NCI-H1092 treated with DMSO at 0.1 percent for 48 hours (cell line): ENCODE measurements at places on chromosomes 11 and 22.

DNA sequence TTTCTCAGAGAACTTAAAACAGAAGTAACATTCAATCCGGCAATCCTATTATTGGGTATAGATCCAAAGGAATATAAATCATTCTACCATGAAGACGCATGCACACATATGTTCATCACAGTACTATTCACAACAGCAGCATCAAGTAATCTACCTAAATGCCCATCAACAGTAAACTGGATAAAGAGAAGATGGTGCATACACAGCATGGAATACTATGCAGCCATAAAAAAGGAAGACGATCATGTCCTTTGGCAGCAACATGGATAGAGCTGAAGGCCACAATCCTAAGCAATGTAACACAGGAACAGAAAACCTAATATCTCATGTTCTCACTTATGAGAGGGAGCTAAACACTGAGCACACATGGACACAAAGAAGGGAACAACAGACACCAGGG lies 6.3 kb upstream of the ISX start:
- DNase-seq = no peak

- DNase-seq = no peak
These were observed 95.1 kb downstream of the CCDC81 start for GRCh38 chr11:86469491-86470388.

- DNase-seq = no peak
These were observed 491.0 kb upstream of the KIRREL3 start for GRCh38 chr11:127491589-127491988.

GRCh38 chr11:67099831-67100324 lies 19.2 kb upstream of the KDM2A start:
- no peak for DNase-seq

DNA sequence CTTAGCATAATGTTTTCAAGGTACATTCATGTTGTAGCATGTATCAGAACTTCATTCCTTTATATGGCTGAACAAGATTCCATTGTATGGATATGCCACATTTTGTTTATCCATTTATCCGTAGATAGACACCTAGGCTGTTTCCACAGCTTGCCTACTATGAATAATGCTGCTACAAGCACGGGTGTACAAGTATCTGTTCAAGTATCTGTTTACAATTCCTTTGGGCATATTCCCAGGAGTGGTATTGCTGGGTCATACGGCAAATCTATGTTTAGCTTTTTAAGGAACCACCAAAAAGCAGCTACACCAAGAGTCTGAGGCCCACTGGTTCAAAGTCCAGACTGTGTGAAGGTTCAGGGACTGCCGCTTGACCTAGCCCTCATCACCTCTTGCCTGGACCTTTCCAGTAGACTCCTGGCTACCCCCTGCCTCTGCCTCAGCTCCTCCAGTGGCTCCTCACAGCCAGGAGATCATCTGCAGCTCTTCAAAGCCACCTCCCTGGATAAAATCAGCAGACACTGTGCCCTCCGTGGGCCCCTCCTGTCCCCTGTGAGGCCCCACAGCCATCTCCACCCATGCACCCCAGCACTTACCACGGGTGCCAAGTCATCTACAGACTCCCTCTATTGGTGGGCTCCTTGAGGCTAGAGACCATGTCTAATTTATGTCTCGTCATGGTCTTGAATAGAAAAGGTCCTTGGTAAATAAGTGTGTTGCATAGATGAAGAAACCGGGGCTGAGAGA lies 160.3 kb downstream of the MN1 start:
- no peak for DNase-seq

- DNase-seq = no peak
These were observed 5.3 kb downstream of the ABCG4 start for GRCh38 chr11:119154178-119154577.

DNA sequence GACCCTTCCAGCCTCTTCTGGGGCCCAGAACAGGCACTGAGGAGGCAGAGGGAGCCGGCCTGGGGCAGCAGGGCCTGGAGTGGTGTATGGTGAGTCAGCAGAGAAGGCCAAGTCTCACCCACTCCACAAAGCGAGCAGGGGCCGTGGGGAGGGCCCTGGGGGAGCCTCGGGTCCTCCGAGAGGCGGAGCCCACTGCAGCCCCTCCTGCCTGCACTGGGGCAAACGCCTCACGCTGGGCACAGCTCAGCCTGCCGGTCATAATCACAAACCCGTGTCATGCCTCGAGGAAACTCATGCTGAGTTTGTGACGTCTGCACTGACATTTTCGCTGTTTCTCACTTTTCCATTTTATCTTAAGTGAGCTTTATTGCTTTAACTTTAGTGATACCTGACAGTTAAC lies 38.4 kb downstream of the TOLLIP start:
- DNase-seq = no peak

GRCh38 chr11:45193695-45194094 lies 47.3 kb downstream of the PRDM11 start:
- DNase-seq = peak; percentile 30
